ENCODE measurements at places on chromosomes 16 and 17. TPM values are rescaled to one million over a fixed set of nuclear protein-coding genes. Genes with fewer than 3 reads are reported as not detected.

Gene RHBDF1
- total RNA-seq, result 8.3 TPM

Gene DNAJA3
- 114 TPM for total RNA-seq

Gene BCL6B
- total RNA-seq, result 1.5 TPM

Gene CLEC3A
- not detected for total RNA-seq

Gene MLKL
- total RNA-seq, result 2.6 TPM

Gene GRAP
- total RNA-seq, result 1.7 TPM

Gene SOCS3
- 4.5 TPM for total RNA-seq

Gene MAP1LC3B
- total RNA-seq, result 76.3 TPM

Gene NRN1L
- total RNA-seq, result 2.8 TPM

Gene PPP1R1B
- total RNA-seq, result 1.5 TPM

Gene CDC6
- 0.27 TPM for total RNA-seq

Gene KCTD19
- not detected for total RNA-seq

Gene CHP2
- total RNA-seq, result not detected

Gene MAPT
- 93.3 TPM for total RNA-seq

Gene CPHXL2
- total RNA-seq, result not detected

DNA sequence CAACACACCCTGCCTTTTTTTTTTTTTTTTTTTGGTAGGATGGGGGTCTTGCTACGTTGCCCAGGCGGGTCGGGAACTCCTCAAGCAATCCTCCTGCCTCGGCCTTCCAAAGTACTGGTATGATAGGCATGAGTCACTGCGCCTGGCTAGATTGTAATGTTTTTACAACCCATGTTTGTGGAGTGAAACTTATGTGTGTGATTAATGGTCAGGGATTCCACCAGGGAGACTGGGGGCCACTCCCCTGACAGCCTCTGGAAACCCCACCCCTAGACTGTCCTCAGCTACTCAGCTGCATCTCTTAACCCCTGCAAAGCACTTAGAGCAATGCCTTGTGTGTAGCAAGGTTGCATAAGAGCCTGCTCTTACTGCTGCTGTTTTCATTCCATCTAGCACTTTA is 220.5 kb downstream of the PARN start:
- DNase-seq, result peak; percentile 65

DNA sequence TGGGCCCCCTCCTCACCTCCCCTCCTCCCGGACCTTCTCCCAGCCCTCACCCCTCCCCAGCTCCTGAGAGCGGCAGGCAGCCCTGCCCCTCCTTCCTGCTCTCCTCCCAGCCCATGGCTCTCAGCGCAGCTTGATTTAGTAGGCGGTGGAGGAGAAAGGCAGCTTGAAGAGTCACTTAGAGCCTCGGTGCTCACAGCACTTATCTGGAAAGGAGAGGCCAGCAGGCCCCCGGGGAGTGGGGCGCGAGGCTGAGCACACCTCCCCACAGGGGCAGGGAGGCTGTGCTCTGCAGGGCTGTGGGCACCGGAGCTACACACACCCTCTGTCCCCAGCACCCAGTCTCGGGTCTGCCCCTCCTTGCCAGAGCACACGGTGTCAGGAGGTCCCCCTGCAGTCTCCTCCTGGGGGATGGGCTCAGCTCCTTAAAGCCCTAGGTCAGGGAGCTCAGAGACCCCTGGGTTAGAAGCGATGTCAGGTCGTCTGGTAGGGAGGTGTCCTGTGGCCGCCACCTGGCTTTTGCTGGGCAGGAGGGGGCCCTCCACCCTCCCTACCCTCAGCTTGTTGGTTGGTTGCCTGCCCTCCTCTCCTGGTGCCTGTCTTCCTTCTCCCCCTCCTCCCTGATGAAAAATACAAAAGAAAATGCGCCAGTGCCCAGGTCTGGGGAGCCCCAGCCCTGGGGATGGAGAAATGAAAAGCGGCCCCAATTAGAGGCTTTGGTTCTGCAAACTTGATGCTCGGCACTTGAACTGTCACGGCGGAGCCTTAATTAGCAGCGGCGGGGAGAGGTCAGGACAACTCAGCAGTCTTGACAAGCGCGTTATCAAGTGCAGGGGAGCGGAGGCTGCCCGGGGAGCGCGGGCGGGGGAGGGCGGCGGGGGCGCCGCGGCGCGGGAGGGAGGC is 151.1 kb upstream of the GSE1 start:
- no peak for DNase-seq

- no peak for DNase-seq
Measured at GRCh38 chr17:34151102-34151501, 104.0 kb upstream of the CCL2 start.

DNA sequence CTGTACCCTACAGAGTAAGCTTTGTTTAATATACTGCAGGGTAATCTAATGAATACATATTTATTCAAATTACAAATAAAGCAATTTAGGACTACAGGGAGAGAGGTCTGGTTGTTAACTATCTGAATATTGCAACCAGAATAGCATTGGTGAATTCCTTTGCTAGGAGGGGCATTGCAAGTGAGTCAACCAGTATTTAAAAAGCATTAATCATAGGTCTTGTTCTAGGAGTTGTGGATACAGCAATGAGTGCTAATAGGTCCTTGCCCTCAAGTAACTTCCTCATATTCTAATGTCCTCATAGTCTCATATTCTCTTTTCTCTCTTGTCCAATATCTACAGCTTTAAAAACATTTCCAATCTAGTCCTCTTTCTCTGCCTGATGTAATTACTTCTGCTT is 531.4 kb downstream of the CDH11 start:
- DNase-seq, result no peak

GRCh38 chr17:11284811-11285210 is 43.8 kb downstream of the SHISA6 start:
- DNase-seq, result no peak

- no peak for DNase-seq
Measured at GRCh38 chr17:81453712-81454111, 58.5 kb downstream of the BAHCC1 start.

GRCh38 chr17:39617446-39618245 is 9.1 kb upstream of the PPP1R1B start:
- DNase-seq, result peak; percentile 43

DNA sequence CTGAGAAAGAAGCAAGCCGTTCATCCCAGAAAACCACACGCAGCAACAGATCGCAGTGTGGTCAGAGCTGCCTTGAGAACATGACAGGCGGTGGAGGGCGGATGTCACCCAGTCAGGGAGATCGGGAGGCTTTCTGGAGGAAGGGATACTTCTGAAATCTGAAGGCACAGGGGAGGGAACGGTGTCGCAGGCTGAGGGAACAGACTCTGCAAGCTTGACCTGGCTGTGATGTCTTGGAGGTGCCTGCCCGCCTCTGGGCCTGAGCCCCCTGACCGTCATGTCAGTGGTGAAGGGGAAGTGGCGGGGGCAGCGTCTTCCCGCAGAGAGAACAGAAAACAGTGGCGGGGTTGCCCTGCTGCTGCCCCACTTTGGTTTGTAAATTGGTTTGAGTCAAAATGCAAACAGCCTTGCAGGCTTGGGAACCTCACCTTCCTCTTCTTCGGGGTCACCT is 8.1 kb upstream of the ATP2A3 start:
- no peak for DNase-seq

DNA sequence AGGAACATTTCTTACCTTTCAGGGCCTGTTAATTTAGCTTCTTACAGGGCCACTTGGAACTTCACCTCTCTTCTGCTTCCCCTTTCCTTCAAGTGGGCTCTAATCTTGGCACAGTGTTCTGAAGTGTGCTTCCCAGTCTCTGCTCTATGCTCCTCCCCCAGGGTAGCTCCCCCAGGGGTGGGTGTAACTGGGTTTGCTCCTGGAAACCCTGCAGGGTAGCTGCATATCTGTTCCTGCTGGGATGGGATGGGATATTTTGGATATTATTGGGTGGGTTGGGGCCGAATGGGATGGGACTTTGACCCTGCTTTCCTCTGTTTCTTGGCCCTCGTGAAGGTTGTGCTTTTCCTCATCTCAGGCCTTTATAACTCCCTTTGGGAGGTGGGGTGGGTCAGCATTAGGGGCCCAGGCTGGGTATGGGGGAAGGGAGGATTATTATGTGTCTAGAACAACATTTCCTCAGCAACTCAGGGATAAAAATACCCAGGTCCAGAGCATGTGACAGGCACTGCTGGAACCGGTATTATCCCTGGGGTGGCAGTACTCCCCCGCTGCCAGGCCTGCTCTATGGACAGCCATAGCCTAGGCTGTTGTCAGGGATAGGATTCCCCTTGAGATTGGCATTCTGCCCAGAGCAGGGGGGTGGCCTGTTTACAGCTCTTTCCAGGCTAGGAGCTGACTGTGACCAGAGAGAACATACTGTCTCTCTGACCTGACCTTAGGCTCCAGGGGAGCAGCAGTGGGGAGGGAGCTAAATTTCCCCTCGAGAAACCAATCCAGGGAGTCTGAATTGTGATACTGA is 5.0 kb downstream of the NFE2L1 start:
- peak; percentile 99 for DNase-seq

GRCh38 chr17:69592692-69593350 is 178.3 kb downstream of the MAP2K6 start:
- no peak for DNase-seq

- no peak for DNase-seq
Measured at GRCh38 chr16:71709229-71709781, 15.2 kb downstream of the PHLPP2 start.

DNA sequence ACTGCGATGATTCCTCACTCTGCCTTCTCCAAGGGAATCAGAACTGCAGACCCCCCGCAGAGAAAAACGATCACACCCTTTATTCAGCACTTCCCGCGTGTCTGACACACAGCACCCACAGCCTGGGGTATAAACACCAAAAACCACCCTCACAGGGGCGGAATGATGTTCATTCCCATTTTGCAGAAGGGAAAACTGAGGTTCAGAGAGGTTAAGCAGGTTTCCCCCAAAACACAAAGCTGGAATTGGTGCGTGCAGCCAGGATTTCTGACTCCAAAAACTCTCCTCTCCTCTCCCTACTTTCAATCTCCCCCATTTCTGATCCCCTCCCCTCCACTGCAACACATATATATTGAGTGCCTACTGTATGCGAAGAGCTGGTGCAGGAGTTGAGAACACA is 55.8 kb downstream of the XYLT1 start:
- DNase-seq, result no peak

GRCh38 chr17:18163547-18163946 is 20.1 kb upstream of the ALKBH5 start:
- no peak for DNase-seq

- DNase-seq, result no peak
Measured at GRCh38 chr17:77441130-77441920, 300.6 kb downstream of the SEC14L1 start.

DNA sequence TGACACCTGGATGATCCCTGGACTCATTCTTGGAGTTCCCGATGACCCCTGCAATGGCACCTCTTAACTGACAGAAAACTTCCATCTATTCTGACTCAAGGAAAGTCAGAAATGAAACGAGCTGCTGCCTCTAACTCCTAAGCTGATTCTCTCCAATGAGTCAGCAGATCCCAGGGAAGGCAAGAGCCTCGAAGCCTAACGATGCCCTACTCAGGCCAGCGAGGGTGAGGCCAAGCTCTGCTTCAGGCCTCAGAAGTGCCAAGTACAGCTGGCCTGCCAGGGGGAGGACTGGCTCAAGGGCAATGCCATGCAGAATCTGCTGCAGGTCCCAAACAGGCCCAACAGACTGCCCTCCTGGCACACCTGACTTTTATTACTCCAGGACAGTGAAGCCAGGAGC is 36.3 kb downstream of the PLXDC1 start:
- no peak for DNase-seq

DNA sequence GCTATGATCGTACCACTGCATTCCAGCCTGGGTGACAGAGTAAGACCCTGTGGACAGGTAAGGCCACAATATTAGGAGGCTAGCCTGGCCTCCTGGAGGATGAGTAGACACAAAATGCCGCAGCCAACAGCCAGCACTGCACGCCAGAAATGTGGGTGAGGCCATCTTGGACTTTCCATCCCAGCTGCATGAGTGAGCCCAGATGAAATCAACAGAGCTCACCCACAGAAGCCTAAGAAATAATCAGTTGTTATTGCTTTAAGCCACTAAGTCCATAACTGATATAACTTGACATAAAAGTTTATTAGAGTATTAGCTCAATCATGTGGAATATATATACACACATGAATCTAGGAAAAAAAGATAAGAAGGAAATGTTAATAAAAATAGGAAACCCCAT is 101.7 kb downstream of the CDYL2 start:
- DNase-seq, result no peak

GRCh38 chr16:89101303-89102040 is 7.8 kb downstream of the ACSF3 start:
- DNase-seq, result no peak

GRCh38 chr17:76473541-76473985 is 6.2 kb downstream of the AANAT start:
- DNase-seq, result no peak

GRCh38 chr16:67967183-67967957 is 1.1 kb downstream of the SLC12A4 start:
- no peak for DNase-seq

DNA sequence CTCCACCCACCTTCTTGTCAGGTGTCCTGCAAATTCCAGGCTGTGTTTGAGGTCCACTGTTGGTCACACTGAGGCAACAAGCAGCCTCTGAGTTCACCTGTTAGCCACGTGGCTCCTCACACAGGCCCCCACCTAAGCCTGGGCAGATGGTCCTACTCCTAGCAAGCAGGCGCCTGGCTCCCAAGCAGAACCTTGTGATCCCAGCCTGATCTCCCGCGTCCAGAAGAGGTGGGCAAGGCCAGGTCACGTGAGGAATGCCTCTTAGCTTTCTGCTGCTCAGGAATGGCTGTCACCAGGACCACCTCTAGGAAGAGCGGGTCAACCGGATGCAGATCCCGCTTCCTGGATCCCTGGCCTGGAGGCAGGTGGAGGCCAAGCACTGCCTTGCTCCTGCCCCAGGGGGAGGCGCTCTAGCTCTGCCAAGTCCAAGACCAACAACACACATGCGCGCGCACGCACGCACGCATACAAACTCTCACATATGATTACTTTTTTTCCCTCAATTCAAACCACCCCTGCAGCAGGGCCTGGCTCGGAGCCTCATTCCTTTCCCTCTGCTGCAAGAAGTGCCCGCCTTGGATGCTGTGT is 9.5 kb downstream of the CYB561 start:
- DNase-seq, result no peak

GRCh38 chr16:79283578-79283977 is 317.0 kb downstream of the MAF start:
- DNase-seq, result no peak

DNA sequence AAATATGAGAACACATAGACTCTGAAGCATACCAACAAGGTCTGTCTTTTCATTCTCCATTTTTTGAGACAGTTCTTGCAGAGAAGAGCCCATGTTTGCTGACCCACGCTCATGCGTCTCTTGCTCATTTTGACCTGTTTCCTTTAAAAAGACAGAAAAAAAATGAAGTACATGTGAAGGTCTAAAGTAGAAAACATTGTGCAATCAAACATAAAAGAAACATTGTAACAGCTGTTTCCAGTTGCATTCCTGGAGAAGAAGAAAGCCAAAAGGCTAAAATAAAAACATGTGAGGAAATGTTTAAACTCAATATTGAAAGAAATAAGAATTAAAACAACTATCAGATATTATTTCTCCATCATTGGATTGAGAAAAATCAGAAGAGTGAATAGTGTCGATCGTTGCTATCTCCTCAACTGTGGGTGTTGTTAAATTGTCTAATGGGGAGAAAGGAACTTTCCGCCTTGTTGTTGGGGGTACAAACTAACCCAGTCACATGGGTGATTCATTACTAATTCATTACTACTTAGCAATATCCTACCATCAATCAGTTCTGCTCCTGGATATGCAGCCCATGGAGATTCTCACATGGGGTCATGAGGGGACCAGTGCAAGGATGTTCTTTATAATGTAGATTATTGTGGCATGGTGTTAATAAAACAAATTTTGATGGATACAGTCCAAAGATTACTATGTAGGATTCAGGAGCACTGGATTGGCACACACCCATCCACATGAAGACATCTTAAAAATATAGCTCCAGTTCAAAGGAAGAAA is 9.5 kb downstream of the ABCA9 start:
- DNase-seq, result no peak

- no peak for DNase-seq
Measured at GRCh38 chr17:2419486-2419885, 18.6 kb upstream of the MNT start.
